ENCODE measurements at places on chromosomes 6 and 20.
A peak's percentile ranks its signal among the peaks of the same experiment; 100 is the strongest.

- peak; percentile 67 for DNase-seq
Measured at GRCh38 chr6:34236131-34236442, 586 bp upstream of the HMGA1 start.

DNA sequence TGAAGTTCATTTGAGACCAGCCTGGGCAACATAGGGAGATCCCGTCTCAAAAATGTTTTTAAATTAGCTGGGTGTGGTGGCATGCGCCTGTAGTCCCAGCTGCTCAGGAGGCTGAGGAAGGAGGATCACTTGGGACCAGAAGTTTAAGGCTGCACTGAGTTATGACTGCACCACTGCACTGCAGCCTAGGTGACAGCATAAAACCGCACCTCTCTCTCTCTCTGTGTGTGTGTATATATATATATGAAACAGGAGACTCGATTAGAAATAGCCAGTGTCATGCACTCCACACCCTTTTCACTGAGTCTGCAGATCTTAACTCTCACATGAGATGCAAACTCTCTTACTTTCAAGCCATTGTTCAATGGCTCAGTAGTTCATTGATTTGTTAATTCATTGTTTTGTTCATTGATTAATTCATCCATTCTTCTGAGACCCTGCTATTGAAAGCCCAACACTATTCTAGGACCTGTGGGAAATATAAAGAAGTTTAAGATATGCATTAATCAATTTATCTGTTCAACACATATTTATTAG, 52.4 kb upstream of the MRPS10 start:
- no peak for DNase-seq

- DNase-seq: no peak
Measured at GRCh38 chr6:33698494-33698893, 13.0 kb downstream of the UQCC2 start.

DNA sequence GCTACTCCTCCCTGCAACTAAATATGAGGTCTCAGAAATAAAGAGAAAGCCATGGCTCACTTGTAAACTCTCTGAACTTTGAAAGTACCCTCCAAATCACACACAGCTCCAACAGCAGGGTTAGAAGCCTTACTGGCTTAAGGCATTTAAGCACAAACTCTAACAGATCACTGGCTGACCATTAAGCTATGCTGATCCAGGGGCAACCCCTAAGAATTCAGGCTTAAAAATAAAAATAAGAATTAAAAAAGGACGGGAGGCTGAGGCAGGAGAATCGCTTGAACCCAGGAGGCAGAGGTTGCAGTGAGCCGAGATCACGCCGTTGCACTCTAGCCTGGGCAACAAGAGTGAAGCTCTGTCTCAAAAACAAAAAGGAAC, 21.8 kb downstream of the HLA-E start:
- no peak for DNase-seq

GRCh38 chr20:32333988-32334885, 23.9 kb upstream of the ASXL1 start:
- DNase-seq: no peak

DNA sequence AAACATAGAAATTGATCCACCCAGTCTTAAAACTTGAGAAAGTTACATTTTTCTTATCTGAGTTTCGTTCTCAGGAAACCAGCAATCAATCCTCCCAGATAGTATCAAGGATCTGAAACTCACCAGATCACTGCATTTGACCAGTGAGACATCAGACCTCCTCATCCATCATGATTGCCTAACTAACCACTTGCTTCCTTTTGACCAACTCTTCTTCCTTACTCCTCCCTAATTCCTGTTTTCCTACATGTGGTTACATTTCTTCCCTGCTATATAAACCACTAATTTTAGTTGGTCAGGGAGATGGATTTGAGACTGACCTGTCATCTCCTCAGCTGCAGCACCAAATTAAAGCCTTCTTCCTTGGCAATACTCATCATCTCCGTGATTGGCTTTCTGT, 357.1 kb upstream of the POU3F2 start:
- DNase-seq: no peak

GRCh38 chr20:7503501-7503900, 436.8 kb downstream of the HAO1 start:
- no peak for DNase-seq

DNA sequence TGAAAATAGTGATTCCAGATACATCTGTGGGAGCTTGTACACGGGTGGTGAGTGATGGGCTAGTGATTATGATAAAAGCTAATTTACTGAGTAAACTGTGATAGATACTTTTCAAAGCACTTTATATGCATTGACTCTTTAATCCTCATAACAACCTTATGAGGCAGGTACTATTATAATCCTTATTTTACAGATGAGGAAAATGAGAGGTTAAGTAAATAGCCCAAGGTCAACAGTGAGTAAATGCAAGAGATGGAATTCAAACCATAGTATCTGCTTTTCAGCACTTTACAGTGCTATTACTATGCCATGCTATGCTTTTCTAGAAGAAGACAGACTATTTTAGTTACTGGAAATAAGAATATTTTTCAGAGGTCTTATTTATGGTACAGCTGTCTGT, 320.9 kb upstream of the CITED2 start:
- DNase-seq: no peak

- DNase-seq: no peak
Measured at GRCh38 chr6:166714581-166714980, 87.5 kb upstream of the RPS6KA2 start.

- peak; percentile 77 for DNase-seq
Measured at GRCh38 chr20:63183422-63184146, 32.3 kb downstream of the YTHDF1 start.

GRCh38 chr20:22833851-22834250, 201.3 kb upstream of the SSTR4 start:
- DNase-seq: no peak

- no peak for DNase-seq
Measured at GRCh38 chr6:40584741-40585140, 2.4 kb downstream of the LRFN2 start.

DNA sequence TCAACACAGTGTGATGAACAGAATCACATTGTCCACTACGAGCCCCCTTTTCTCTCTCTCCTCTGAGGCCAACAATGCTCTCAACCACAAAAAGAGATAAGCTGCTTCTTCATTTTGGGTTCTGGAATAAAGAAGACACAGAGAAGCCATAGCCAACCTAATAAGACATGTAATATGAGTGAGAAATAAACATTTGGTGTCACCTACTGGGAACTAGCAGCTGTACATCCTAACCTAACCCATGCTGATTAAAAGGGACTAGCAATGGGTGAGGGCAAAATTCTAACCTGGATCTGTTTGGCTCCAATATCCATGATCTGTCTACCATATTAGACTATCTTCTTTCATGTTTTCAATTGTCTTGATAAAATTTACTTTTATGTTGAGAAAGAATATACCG, 369.1 kb upstream of the MARCKS start:
- DNase-seq: no peak

DNA sequence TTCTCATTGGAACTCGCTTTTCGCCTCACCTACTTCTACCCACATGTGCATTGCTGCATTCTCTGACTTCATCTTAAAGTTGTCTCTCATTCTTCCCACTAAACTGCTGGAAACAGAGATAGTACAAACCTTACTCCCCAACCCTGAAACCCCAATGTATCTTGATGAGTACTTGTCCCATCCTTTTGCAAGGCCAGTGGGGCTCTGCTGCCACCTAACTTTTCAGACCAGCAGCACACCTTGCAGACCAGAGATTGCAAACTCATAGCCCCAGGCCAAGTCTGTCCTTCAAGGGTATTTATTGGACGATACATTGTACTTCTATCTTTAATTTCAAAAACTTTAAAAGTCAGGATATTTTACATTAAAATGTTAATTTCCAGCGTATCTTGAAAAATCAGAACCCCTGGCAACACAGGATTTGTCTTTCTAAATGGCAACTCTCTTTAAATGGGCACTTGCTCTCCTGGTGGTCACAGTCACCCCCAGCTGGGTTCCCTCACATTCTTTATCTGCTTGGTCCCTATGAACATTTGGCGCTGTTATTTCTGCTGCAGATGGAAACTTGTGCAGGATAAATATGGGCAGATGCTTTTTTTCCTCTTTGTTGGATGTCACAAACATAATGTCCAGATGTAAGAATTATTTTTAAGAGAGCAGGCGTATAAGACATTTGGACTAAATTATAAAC, 83.9 kb downstream of the SOD2 start:
- DNase-seq: no peak

- DNase-seq: peak; percentile 90
Measured at GRCh38 chr6:44257025-44257752, at the start of gene SLC35B2. SLC35B2 (minus strand) TSS chr6:44257528; CDS start chr6:44257410, 118 bp downstream.

DNA sequence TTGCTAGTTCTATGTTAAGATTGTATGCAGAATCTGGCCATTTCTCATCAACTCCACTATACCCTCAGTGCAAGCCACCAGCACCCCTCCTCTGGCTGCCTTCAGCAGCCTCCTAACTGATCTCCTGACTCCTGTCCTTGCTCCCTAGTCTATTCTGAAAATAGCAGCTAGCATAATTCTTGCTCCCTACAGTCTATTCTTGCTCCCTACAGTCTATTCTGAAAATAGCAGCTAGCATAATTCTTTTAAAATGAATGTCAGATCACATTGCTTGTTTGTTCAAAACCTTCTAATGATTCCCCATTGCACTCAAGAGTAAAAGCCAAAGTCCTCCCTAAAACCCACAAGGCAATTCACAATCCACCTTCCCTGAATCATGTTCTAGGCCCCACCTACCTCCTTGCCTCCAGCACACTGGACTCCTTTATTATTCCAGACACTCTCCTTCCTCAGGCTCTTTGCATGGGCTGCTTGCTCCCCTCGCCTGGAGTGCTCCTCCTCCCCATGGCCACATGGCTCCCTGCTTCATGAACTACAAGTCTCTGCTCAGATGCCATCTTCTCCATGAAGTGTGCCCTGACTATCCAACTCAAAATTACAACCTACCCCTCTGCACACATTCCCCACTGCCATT, 164.2 kb upstream of the TNFAIP3 start:
- DNase-seq: no peak

- DNase-seq: no peak
Measured at GRCh38 chr20:46343348-46343974, 35.2 kb upstream of the CDH22 start.

DNA sequence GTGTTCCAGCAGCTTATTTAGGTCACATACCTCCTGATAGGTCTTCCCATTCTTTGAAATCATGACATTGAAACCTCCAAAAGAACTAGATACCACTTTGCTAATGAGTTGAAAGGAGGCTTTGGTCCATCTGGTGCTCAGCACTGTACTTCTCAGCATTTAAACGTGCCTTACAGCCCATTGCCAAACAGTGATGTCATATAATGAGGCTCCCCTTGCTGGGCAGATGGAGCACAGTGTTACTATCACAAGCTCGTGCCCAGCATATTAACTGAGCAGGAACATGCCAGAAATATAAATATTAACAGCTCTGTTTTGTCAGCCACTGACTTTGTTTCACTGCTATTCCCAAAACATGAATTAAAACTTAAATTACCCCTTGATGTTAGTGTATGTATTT, 25.5 kb upstream of the MAPK13 start:
- no peak for DNase-seq

- peak; percentile 50 for DNase-seq
Measured at GRCh38 chr6:151765444-151765886, 42.0 kb upstream of the ESR1 start.

GRCh38 chr6:42978487-42978838, 518 bp downstream of the PEX6 start:
- peak; percentile 60 for DNase-seq

GRCh38 chr6:40845553-40845952, 193.5 kb downstream of the UNC5CL start:
- peak; percentile 74 for DNase-seq

DNA sequence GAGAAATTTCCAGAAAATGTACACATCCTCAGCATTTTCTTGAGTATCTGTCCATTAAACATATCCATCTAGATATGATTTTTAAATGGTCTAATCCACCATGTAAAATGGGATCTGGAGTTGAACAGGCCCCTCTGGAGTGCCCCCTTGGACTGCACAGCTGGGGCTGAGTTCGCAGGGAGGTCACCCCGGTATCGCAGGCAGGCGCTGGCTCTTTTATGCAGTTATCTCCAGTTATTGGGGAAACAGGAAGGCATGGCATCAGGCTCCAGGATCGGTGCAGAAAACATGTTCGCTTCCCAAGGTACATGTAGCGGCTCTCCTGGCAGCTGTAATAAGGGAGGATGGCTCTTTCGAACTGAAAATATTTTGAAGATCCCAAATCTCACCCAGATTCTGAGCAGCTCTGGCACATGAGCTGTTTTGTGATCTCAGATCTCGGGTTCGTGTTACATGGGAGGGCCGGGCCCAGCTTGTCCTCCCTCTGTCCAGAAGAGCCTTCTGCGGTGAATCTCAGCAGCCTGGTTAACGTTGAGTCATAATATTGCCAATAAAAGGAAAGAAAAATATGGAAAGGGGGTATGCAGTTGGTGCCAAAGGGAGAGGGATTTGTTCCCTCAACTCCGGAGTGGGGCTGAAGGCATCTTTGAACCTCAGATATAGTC, 167.7 kb downstream of the EYA2 start:
- no peak for DNase-seq

GRCh38 chr6:41428336-41428995, 93.1 kb downstream of the NCR2 start:
- DNase-seq: no peak

- DNase-seq: no peak
Measured at GRCh38 chr6:10310826-10311225, 104.0 kb downstream of the TFAP2A start.

DNA sequence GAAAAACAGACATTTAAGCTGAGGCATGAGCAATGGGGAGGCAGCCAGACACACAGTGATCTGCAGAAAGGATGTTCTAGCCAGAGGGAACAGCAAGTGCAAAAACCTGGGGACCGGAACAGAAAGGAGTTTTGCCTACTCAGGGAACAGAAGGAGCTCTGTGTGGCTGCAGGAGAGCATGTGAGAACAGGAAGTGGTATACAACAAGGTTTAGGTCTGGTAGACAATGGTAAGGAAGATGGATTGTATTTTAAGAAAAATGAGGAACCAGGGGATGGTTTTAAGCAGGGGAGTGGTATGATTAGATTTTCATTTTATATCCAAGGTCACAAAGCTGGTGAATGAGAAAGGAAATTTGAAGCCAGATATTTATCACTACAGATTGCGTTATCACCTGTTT, 157.5 kb downstream of the UNC5CL start:
- DNase-seq: no peak

DNA sequence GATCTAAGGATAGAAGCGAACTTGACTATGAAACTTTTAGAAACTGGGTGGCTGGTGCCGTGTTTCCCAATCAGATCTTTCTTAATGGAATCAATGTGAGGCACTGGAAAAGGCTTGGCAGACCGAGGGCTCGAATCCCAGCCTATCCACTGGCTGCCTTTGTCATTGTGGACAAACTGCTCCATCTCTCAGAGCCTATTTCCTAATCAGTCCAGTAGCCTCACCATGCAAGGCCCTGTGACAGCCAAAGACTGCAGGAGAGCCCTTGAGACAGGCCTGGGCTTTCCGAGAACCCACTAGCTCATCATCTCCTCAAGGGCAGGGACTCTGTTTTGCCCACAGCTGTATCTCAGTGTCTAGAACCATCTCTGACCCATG, 43.4 kb downstream of the SPDEF start:
- no peak for DNase-seq

- DNase-seq: no peak
Measured at GRCh38 chr6:47059216-47059885, 17.2 kb upstream of the ADGRF1 start.

GRCh38 chr6:105091140-105091829, 88.5 kb downstream of the POPDC3 start:
- no peak for DNase-seq
